ENCODE measurements at places on chromosomes 16 and 17.

DNA sequence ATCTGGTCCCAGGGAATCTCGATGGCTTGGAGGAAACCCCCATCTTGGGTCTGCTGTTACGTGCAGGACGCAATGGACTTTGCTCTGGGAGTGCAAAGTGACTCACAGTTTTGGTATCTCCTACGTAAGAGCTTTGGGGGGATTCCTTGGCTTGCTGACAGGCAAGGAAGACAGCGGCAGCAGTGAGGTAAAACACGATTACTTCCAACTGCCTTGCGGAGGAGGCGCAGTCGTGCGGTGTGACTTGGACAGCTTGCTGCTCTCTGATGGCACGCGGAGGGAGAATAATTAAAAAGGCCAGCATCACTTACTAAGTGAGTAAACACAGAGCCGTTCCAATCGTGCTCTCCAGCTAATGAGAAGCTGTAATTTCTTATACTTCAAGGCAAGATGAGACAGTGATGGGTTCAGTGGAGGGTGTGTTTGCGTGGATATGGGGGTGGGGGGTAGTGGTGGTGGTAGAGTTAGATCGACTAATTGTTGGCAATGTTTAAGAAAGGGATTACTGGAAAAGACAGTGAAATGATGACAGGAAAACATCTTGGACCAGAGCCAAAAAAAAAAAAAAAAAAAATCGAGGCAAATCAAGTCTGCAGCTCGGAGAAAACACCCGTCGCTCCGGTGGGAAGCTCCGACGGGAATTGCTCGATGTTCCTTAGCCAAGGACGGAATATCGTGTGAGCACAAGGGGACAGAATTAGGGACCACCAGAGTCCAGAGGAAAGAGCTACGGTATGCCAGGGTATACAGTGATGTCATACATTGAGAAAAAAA lies 184.8 kb upstream of the ZFHX3 start:
- DNase-seq: no peak

- DNase-seq: no peak
Measured at GRCh38 chr17:72614871-72615626, 477.4 kb downstream of the SLC39A11 start.

GRCh38 chr16:67995423-67995822 lies 3.9 kb downstream of the DPEP2 start:
- no peak for DNase-seq

DNA sequence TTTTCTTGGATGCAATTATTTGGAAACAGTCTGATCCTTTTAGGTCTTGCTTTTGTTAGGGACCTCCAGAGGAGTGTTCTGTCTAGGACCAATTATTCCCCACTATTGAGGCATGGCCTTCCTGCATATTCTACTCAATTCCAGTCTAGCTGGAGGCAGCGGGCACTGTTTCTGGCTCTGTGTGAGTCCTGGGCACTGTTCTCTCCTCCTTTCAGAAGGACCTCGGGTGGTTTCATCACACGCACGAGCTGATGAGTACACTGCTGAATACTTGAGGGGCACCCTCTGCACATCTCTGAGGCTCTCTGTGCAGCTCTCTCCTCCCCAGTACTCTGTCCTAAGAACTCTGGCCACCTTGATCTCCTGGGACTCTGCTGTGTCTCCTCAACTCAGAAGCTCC lies 30.7 kb downstream of the DYNLL2 start:
- no peak for DNase-seq

GRCh38 chr17:20920095-20920814 lies 122.6 kb downstream of the USP22 start:
- DNase-seq: no peak

GRCh38 chr17:20216154-20216815 lies 207.1 kb downstream of the SPECC1 start:
- no peak for DNase-seq

- no peak for DNase-seq
Measured at GRCh38 chr16:23499801-23500200, 10.5 kb downstream of the GGA2 start.

DNA sequence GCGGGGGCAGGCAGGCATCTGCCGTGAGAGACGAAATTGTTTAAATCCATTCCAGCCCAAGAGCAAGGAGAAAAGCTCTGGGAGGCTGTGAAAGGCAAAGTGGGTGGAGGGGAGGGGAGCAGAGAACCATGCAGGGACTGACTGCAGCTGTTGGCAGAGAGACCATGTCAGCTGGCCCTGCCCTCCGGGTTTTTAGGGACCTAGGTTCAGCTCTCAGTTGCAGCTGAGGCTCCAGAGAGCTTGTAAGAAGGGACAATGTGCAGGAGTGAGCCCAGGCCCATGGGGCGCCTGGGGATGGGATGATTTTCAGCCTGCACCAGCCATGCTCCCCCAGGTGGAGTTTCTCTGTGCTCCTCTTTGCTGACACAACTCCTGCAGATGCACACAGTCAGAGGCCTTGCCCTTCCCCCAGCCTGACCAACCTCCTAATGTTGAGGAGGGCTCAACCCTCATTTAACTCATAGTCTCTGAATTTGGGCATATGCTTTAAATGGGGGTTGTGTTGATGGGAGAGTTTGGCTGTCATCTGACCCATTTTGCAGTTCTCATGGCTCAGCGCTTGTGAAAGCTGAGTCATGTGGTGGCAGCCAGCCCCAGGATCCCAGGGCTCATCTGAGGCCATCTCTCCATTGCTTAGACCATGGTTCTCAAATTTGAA lies 70.9 kb downstream of the PLXDC1 start:
- DNase-seq: no peak

DNA sequence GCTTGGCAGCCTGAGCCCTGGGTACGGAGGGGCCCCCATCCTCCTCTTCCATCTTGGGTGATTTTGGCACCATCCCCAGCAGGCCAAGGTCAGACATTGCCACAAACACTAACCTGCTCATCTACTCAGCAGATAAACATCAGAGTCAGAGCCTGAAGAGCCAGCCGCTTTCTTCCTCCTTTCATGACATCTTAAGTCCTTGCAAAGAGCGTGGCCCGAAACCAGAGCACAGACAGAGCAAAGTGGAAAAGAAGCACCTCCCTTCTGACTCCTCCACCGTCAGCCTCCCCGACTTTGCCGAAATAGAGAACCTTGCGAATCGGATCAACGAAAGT lies 60.4 kb upstream of the RPH3AL start:
- DNase-seq: no peak

DNA sequence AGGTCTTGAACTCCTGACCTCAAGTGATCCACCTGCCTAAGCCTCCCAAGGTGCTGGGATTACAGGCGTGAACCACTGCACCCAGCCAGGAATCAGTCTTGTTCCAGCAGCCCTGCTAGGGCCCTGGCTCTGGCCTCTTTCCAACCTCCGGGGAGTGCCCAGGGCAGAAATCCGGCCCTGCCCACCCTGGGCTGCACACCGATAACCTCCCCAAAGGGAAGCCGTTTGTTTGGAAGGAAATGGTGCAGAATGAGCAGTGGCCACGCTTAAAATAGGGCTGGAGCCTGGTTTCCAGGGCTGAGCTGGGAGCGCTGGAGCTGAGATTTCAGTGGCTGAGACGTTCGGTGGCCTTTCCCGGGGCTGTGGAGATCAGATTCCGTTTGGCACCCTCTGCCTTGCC lies 17.8 kb upstream of the EMP2 start:
- DNase-seq: no peak

DNA sequence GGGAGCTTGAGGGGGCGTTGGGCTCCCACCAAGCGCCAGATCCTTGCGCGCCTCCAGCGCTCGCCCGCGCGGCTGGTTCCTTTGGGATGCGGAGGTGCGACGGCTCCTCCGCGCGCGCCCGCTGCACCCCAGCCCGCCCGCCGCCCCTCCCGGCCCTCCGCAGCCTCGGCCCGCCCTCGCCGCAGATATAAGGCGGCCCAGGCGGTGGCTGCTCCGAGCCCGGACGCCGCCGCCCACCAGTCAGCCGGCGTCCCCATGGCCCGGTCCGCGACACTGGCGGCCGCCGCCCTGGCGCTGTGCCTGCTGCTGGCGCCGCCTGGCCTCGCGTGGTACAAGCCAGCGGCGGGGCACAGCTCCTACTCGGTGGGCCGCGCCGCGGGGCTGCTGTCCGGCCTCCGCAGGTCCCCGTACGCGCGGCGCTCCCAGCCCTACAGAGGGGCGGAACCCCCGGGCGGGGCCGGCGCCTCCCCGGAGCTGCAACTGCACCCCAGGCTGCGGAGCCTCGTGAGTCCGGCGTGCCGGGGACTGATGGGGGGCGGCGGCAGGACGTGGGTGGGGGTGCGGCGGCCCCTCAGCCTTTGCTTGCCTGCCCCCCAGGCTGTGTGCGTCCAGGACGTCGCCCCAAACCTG lies at the start of gene NPB:
Gene NPB, plus strand, starts transcription at position 216 of the 630 bp plus-strand sequence. Its CDS starts 40 bp downstream, at position 256.
- no peak for DNase-seq

DNA sequence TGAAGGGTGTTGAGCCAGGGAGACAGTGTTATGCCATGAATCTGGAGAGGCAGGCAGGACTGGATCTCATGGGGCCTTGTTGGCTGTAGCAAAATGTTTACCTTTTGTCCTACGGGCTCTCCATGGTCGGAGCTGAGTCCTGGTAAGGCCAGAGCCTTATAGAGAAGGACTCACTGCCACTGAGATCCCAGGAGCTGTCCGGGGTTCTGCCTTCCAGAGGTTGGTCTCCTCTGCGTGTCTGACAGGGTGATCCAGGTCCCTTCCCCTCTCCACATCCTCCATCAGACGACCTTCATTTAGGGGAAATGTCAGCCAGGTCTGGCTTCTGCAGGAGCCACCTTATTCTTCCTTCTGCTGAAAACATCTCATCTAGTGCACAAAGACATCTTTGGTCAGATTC lies 285.2 kb upstream of the N4BP1 start:
- DNase-seq: no peak

GRCh38 chr16:65394281-65394680 lies 272.4 kb upstream of the CDH11 start:
- DNase-seq: no peak

DNA sequence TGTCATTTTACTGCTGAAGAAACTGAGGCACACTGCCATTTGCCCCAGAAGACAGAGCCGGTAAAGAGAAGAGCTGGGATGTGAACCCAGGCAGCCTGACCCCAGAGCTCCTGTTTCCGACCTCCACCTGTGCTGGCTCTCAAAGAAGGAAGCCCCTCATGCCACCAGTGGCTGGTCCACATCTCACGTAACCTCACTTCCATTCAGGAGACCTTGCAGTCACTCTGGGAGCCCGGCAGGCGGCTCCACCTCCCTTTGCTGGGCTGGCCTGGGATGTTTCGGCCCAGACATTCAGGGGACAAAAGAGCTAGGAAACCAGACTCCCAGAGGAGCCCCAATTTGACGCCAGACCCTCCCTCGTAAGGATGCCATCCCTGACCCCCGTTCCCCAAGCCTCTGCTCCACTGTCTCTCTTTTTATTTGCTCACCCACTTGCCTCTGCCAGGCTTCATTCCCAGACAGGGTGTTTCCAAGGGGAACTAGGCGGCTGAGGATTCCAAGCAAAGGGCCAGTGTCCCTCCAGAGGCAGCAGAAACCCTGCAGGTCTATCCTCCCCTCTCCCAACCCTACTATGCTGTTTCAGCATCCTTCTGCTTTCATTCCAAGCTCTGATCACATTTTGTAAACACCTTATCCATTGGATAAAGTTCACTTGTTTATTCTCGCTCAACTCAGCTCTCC lies 2.8 kb downstream of the TAF1C start:
- DNase-seq: no peak

GRCh38 chr17:73725794-73726515 lies 81.7 kb upstream of the SDK2 start:
- no peak for DNase-seq
